ENCODE measurements at places on chromosomes 11 and 22. TPM values are rescaled to one million over a fixed set of nuclear protein-coding genes. Genes with fewer than 3 reads are reported as not detected.

Gene DDX17
- 454 TPM for total RNA-seq

Gene TPST2
- 7.2 TPM for total RNA-seq

Gene INSC
- not detected for total RNA-seq

Gene SWAP70
- total RNA-seq: 4.1 TPM

Gene SCN3B
- total RNA-seq: not detected

Gene APOL4
- total RNA-seq: not detected

Gene PRRG4
- not detected for total RNA-seq

- no peak for DNase-seq
- H3K27ac ChIP-seq: no peak overlapping the region
- no peaks in the 10 kb centered on the region for H3K4me1 ChIP-seq
- H3K4me3 ChIP-seq: no peak overlapping the region
Measured at GRCh38 chr11:62193952-62194351, 3.9 kb downstream of the SCGB1D1 start.

DNA sequence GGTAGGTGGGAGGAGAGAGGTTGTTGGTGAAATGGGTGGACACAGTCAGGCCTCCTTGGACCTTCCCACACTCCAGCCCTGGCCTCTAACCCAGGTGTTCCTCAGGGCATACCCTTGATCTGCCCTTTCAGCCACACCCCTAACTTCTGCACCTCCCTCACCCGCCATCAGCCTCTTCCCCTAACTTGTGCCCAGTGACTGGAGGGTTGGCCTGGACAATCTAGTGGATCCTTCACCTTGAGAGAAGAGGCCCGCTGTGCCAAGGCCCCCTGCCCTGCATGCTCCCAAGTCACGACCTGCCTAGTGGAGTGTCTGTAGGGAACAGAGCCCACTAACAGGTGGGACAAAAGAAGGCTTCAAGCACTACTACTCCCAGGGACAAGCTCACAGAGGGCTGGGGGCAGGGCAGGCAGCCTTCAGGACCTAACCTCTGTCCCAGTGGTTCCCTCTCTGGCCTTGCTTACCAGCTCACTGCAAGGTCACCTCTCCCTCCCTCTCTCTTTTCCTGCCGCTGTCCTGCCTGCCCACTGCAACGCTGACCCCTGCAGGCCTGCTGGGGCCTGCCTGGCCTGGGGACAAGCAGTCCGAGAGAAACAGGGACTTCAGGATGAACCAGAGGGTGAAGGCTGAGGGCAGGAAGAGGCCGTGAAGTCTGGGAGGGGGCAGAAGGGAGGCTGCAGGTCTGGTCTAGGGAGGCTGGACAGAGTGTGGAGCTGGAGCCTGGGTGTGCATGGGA is 3.3 kb downstream of the SYT7 start:
- H3K27me3 ChIP-seq: peaks cover 27% of the 10 kb centered on the region
- no peaks in the 10 kb centered on the region for H3K36me3 ChIP-seq
- peaks cover 19% of the 10 kb centered on the region for H3K4me1 ChIP-seq
- no peak overlapping the region for H3K27ac ChIP-seq
- DNase-seq: no peak

- no peaks in the 10 kb centered on the region for H3K4me1 ChIP-seq
- no peak for DNase-seq
- no peaks in the 10 kb centered on the region for H3K36me3 ChIP-seq
- no peak overlapping the region for H3K4me3 ChIP-seq
- H3K27ac ChIP-seq: no peak overlapping the region
- peaks cover 2% of the 10 kb centered on the region for H3K27me3 ChIP-seq
Measured at GRCh38 chr11:122320671-122321070, 204.7 kb upstream of the BLID start.

- no peak for DNase-seq
- peaks cover 3% of the 10 kb centered on the region for H3K36me3 ChIP-seq
- H3K27me3 ChIP-seq: no peaks in the 10 kb centered on the region
Measured at GRCh38 chr11:75305993-75306392, 45.5 kb downstream of the ARRB1 start.

GRCh38 chr22:10781571-10782403 is 4746.2 kb upstream of the OR11H1 start:
- no peak for DNase-seq
- H3K4me3 ChIP-seq: no peak overlapping the region
- H3K27ac ChIP-seq: no peak overlapping the region
- H3K4me1 ChIP-seq: no peaks in the 10 kb centered on the region
- H3K27me3 ChIP-seq: no peaks in the 10 kb centered on the region
- no peaks in the 10 kb centered on the region for H3K36me3 ChIP-seq

- peak; percentile 74 for DNase-seq
- no peak overlapping the region for H3K27ac ChIP-seq
- no peak overlapping the region for H3K4me3 ChIP-seq
- H3K4me1 ChIP-seq: peaks cover 8% of the 10 kb centered on the region
- H3K36me3 ChIP-seq: no peaks in the 10 kb centered on the region
Measured at GRCh38 chr22:45863981-45864751, 112.8 kb downstream of the WNT7B start.

GRCh38 chr11:95231881-95232605 is 1.0 kb upstream of the SESN3 start:
- peak; percentile 60 for DNase-seq
- peaks cover 16% of the 10 kb centered on the region for H3K4me1 ChIP-seq
- H3K4me3 ChIP-seq: peak overlapping the region; percentile 82
- no peaks in the 10 kb centered on the region for H3K36me3 ChIP-seq

DNA sequence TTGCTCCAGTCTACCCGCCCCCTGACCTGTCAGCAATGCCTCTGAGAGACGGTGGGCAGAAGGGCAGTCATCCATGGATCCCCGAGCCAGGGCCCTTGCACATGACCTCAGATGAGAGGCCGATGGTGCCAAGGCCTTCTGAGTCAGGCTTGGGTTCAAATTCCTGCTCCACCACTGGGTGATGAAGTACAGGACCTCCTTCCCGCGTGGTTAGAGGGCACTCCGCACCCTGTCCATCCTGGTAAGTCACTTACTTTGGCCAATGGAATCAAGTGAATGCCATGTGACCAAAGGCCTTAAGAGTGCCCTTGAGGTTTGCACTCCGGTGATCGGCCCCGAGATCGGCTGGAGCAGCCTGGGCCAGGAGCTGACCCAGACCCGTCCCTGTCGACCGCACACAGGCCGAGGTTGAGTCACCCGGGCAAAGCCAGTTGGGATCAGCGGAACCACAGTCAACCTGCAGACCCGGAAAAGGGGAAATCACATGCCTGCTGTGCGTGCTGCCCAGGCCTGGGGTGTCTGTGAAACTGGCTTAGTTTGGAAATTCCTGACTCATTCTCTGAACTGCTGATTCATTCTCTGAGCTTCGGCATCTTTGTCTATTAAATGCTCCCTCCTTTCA is 48.9 kb downstream of the RTL6 start:
- no peaks in the 10 kb centered on the region for H3K27me3 ChIP-seq
- no peak overlapping the region for H3K4me3 ChIP-seq
- H3K36me3 ChIP-seq: no peaks in the 10 kb centered on the region
- no peak overlapping the region for H3K27ac ChIP-seq
- peaks cover 19% of the 10 kb centered on the region for H3K4me1 ChIP-seq
- no peak for DNase-seq

GRCh38 chr11:119907122-119907851 is 178.3 kb upstream of the NECTIN1 start:
- H3K27me3 ChIP-seq: peaks cover 3% of the 10 kb centered on the region
- no peak overlapping the region for H3K27ac ChIP-seq
- H3K4me1 ChIP-seq: no peaks in the 10 kb centered on the region
- H3K4me3 ChIP-seq: no peak overlapping the region
- no peaks in the 10 kb centered on the region for H3K36me3 ChIP-seq
- no peak for DNase-seq

DNA sequence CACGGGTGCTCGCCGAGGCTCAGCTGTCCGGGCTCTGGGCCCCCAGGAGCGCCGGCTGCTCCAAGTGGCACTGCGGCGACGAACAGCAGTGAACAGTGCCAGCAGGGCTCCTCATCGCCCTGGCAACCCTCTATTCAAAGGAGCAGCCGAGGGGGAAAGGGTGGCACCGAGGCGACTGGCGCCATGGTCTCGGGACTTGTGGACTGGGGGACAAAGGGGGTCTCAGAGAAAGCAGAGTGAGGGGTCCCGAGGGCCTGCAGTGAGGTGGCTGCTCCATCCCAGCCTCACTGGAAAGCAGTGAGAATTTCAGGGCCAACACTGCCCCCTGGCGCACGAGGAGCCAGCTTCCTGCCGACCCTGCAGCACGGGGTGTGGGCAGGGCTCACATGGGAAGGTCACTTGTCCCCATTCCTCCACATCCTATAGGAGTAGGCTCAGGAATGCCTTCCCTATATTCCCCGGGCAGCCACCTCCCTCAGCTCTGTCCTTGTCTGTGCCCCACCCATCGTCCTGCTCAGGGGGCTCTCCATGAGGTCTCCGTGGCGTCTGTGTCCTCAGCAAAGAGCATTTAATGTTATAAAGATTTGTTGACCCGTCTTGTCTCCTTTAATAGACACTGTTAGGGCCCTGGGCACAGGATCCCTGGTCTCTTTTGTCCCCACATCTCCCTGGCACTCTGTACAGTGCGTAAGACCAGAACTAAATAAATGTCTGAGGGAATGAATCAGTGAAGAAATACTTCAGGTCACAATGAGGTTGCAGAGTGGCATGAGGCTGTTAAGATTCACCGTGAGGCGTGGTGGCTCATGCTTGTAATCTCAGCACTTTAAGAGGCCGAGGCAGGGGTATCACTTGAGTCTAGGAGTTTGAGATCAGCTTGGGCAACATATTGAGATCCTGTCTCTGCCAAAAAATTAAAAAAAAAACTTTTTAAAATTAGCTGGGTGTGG is 26.4 kb downstream of the LRFN4 start:
- DNase-seq: no peak
- H3K27me3 ChIP-seq: no peaks in the 10 kb centered on the region
- H3K36me3 ChIP-seq: no peaks in the 10 kb centered on the region
- no peak overlapping the region for H3K4me3 ChIP-seq
- peaks cover 13% of the 10 kb centered on the region for H3K4me1 ChIP-seq

DNA sequence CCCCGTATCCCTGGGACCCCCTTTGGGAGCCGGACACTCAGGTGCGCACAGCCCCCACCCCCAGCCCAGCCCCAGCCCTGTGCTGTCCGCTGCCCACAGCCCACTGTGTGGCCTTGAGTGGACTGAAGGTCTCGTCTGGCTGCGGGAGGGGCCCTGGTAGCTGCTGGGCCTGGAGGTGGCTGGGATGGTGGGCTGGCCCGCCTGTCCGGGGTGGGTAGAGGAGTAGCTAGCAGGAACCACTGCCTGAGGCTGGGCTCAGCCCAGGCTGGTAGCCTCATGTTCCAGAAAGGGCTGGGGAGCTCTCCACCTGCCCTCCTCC is 4.6 kb upstream of the MUC6 start:
- H3K4me1 ChIP-seq: no peaks in the 10 kb centered on the region
- no peaks in the 10 kb centered on the region for H3K27me3 ChIP-seq
- DNase-seq: no peak
- no peak overlapping the region for H3K27ac ChIP-seq

- no peaks in the 10 kb centered on the region for H3K36me3 ChIP-seq
- DNase-seq: peak; percentile 90
- H3K27me3 ChIP-seq: no peaks in the 10 kb centered on the region
- H3K4me3 ChIP-seq: no peak overlapping the region
Measured at GRCh38 chr11:14907411-14908213, 15.6 kb upstream of the CYP2R1 start.

DNA sequence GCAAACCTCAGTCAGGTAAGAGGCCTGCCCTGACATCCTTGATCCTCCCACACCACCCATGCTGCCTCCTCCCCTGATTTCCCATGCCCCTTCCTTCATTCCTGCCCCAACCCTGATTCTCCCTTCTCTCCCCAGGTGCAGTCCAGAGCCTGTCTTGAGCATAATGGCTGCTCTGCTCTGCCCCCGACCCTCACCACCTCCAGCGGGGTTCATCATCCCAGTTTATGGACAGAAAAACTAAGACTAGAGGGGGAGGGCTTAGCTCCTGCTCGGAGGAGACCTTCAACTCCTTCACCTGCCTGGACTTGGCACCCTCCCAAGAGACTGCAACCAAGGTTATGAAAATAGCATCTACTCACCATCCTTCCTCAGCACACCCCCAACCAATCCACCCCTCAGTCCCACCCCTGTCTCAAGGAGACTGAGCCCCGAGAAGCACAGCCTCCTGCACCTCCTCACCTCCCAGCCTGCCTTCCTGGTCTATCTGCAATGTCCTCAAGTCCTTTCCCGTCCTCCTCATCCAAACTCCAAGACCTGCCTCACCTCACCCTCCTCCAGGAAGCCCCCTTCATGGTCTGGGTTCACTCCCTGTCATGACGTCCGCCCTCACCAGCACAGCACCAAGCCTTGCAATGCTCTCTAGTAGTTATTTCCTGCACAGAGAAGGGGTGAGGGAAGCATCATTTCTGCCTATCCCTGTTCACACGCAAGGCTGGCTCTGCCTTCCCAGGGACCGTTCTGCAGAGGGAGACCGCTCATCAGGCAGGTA is 103.1 kb downstream of the PDE2A start:
- H3K36me3 ChIP-seq: no peaks in the 10 kb centered on the region
- H3K4me1 ChIP-seq: no peaks in the 10 kb centered on the region
- DNase-seq: no peak
- H3K4me3 ChIP-seq: no peak overlapping the region
- H3K27me3 ChIP-seq: no peaks in the 10 kb centered on the region

- DNase-seq: no peak
- no peak overlapping the region for H3K4me3 ChIP-seq
- no peaks in the 10 kb centered on the region for H3K27me3 ChIP-seq
- no peaks in the 10 kb centered on the region for H3K36me3 ChIP-seq
- H3K4me1 ChIP-seq: no peaks in the 10 kb centered on the region
- H3K27ac ChIP-seq: no peak overlapping the region
Measured at GRCh38 chr11:92717240-92717639, 252.2 kb upstream of the MTNR1B start.

GRCh38 chr22:37624017-37624365 is 15.4 kb downstream of the GGA1 start:
- no peaks in the 10 kb centered on the region for H3K27me3 ChIP-seq
- no peak for DNase-seq
- no peak overlapping the region for H3K27ac ChIP-seq
- no peak overlapping the region for H3K4me3 ChIP-seq
- H3K4me1 ChIP-seq: peaks cover 62% of the 10 kb centered on the region
- H3K36me3 ChIP-seq: peaks cover 49% of the 10 kb centered on the region

- H3K4me1 ChIP-seq: peaks cover 3% of the 10 kb centered on the region
- H3K27ac ChIP-seq: no peak overlapping the region
- no peak overlapping the region for H3K4me3 ChIP-seq
- no peaks in the 10 kb centered on the region for H3K27me3 ChIP-seq
- DNase-seq: no peak
- H3K36me3 ChIP-seq: peaks cover 30% of the 10 kb centered on the region
Measured at GRCh38 chr11:33709466-33709865, 8.8 kb upstream of the C11orf91 start.

GRCh38 chr11:128552783-128553661 is 34.3 kb downstream of the ETS1 start:
- H3K27ac ChIP-seq: peak overlapping the region; percentile 5
- H3K4me3 ChIP-seq: peak overlapping the region; percentile 8
- peaks cover 60% of the 10 kb centered on the region for H3K4me1 ChIP-seq
- H3K27me3 ChIP-seq: no peaks in the 10 kb centered on the region
- no peak for DNase-seq

- H3K27ac ChIP-seq: no peak overlapping the region
- no peak overlapping the region for H3K4me3 ChIP-seq
- DNase-seq: no peak
- H3K4me1 ChIP-seq: no peaks in the 10 kb centered on the region
Measured at GRCh38 chr22:27192135-27192829, 534.9 kb downstream of the MIAT start.

Measured in CD4-positive, alpha-beta T cell (primary cell).